ENCODE measurements at places on chromosomes 13 and 19.

DNA sequence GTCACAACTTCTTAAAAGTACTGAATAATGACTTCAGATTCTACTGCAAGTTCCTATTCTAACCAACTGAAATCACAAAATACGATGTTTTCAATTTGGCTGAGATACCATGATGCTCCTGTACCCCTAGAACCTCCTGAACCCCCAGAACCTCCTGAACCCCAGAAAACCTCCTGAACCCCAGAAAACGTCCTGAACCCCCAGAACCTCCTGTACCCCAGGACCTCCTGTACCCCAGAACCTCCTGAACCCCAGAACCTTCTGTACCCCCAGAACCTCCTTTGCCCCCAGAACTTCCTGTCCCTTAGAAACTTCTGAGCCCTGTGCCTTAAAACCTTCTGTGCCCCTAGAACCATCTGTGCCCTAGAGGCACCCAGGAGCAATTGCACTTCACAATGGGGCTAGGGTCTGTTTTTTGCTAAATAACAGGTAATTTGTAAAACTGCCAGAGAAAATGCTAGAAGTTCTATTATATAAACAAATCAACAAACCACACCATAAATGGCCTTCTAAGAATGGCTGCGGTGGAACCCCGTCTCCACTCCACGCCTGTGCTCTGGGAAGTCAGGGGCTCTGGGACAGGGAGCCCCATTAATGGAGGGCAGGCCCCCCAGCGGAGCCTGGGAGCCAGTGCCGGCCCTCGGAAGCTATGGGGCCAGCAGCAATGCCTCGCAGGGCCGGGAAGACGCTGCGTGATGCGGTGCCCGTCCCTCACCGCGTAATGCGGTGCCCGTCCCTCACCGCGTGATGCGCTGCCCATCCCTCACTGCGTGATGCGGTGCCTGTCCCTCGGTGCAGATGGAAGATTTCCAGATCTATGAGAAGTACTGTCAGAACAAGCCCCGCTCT is 21.3 kb upstream of the F7 start:
- no peak for DNase-seq

GRCh38 chr19:35363001-35363590 is 4.8 kb downstream of the FFAR3 start:
- DNase-seq, result no peak

DNA sequence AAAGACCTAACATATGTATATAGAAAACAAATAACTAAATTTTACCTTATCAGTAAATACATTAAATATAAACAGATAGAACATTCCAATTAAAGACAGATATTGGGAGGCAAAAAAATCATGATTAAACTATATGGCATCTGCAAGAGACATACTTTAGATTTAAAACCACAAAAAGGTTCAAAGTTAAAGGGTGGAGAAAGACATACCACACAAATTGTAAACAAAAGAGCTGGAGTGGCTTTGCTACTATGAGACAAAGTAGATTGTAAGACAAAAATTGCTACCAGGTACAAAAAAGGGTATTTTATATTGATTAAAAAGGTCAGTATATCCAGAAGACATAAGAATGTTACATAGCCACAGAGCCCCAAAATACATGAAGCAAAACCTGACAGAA is 200.2 kb downstream of the KCNRG start:
- no peak for DNase-seq

GRCh38 chr13:111261326-111261725 is 59.1 kb upstream of the TEX29 start:
- DNase-seq, result no peak

DNA sequence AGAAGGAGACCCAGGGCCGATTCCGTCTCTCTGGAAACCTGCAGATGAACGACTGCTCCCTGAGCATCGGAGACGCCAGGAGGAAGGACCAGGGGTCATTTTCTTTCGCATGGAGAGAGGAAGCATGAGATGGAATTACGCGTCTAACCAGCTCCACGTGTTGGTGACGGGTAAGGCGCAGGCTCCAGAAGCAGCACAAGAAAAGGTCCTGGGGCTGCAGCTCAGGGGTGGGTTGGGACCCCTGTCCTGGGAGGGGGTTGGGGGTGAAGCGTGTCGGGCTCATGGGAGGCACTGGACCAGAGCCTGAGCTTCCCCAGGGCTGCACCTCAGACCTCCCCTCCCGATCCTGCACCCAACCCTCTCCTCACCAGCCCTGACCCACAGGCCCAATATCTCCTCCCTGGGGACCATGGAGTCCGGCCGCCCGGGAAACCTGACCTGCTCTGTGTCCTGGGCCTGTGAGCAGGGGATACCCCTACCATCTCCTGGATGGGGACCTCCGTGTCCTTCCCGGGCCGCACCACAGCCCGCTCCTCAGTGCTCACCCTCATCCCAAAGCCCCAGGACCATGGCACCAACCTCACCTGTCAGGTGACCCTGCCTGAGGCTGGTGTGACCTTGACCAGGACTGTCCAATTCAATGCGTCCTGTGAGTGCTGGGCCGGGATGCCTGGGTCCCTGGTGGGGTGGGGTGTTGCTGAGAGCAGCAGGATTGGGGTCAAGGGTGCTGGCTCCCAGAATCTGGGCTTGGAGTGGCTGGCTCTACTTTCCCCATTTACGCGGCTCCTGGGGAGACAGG is 39.6 kb upstream of the CD33 start:
- DNase-seq, result no peak

DNA sequence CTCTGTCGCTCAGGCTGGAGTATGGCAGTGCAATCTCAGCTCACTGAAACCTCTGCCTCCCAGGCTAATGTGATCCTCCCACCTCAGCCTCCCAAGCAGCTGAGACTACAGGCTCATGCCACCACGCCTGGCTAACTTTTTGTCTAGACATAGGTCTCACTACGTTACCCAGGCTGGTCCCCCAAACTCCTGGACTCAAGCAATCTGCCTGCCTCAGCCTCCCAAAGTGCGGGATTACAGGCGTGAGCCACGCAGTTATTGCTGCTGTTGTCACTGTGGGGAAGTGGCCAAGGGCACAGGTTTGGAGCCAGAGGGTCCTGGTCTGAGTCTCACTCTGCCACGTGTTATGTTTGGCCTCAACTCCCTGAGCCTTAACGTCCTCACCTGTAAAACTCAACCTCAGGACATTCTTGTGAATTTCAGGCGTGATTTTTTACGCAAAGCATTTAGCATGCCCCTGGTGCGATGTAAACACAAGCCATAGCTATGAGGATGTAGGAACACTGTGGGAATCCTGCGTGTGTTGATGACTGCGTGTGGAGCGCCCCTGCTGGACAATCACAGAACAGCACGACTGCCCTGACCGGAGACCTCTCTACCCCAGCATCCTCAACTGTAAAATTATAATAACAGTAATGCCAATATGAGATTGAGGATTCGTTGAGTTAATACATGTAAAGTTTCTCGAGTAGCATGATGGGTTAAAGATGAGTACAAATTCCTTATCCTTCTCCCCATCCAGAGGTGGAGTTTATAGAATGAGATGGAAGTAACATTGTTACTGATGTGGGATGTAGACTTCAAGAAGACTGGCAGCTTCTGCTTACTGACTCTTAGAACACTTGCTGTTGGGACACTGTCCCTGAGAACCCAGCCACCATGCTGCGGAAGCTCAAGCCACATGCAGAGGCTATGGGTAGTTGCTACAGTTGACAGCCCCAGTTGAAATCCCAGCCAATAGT is 41.8 kb upstream of the PNMA8B start:
- DNase-seq, result peak; percentile 56

GRCh38 chr19:38100589-38100988 is 123.4 kb downstream of the DPF1 start:
- DNase-seq, result no peak

GRCh38 chr13:49348751-49349150 is 95.1 kb downstream of the CAB39L start:
- no peak for DNase-seq

- no peak for DNase-seq
Observed at GRCh38 chr13:25432691-25433090, 60.9 kb downstream of the ATP8A2 start.

GRCh38 chr13:113489171-113489548 is 1.4 kb downstream of the DCUN1D2 start:
- DNase-seq, result no peak
